ENCODE measurements at places on chromosomes 11 and 22.
A peak's percentile ranks its signal among the peaks of the same experiment; 100 is the strongest.

- DNase-seq: no peak
These were observed 3.9 kb downstream of the CNIH2 start for GRCh38 chr11:66281776-66282467.

GRCh38 chr11:6667733-6668374 lies 12.2 kb upstream of the DCHS1 start:
- DNase-seq: no peak

- DNase-seq: no peak
These were observed 5.6 kb downstream of the MICALL1 start for GRCh38 chr22:37911697-37912096.

DNA sequence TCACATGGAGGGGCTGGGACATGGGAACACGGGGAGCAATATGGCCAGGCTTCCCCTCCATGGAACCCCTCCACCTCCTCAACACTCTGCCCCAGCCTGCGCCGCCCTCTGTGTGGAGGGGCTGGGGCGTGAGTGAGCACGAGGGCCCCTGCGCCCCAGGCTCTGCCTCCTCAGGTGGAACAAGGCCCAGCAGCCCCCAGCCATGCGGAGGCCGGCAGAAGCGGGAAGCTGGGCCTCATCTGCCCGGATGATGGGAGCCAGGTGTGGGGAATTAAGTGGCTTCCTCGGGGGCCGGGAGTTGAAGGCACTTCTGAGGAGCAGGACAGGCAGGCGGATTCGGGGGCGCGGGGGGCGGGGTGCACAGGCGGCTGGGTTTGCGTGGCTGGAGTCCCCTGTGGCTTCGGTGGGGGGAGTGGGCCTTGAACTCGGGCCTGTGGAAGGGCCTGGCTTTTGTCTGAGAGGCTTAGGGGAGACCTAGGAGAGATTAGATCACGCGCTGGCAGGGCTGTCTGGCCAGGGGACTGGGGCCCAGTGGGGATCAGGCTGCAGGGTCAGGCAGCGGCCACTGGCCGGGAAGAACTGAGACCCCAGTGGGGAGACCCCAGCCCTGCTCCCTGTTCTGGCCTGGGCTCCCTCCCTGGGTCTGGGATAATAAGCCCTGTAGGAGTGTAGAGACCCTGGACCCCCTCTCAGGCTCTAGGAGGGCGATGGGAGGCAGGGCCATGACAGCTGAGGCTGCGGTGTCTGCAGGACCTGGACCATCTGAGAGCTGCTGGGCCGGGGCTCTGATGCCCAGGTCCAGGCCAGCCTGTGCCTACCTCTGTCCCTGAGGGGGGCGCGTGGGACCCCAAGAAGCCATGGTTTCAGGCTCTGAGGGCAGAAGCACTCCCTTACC lies 13.3 kb downstream of the PRR33 start:
- DNase-seq: no peak

DNA sequence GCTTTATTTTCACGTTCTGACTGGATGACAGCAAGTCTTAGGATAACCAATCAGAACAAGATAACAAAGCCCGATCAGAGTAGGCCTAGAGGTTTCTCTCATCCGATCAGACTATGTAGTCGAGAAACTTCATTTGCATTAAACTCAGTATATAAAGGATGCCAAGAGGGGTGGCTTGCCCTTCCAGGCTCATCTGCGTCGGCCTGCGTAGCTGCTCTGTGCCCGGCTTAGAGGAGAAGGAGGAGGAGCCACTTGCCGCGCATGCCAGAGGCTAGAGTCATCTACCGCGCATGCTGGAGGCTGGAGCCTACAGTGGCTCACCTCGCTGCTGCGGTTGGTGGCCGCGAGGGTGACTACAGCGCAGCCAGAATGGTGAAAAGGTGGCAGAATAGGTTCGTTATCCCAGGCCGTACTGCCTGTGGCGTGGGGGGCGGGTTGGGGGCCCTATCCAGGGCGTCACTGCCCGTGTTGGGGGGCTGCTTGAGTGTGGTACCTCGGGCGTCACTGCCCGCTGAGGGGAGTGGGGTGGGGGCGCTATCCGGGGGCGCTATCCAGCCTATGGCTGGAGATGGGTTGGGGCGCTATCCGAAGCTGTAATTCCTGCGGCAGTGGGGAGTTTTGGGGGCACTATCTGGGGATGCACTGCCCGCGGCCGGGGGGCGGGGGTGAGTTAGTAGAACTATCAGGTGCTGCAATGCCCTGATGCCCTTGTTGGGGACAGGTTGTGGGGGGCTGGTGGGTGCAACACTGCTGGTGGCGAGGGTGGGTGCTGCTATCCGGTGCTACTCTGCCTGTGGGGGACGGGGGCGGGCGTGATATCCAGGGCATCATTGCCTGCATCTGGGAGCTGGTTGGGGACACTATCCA lies at the start of gene RFPL2:
Gene RFPL2 (minus strand): TSS at position 218 of the 867 bp plus-strand sequence. CDS start 2,622 bp downstream, outside the sequence.
- DNase-seq: peak; percentile 71

DNA sequence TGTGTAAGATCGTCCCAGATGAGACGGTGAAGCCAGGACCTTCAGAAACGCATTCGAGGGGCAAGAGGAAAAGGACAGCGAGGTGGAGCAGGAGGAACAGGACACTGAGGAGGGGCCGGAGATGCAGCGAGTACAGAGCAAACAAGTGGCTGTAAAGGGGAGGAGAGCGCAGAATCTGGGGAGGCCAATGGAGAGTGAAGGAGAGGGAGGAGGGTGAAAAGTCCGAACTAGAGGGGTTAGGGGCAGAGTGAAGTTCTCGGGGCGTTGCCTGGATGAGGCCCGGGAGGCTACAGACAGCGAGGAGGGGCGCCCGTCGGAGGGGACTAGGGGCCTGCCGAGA lies 8.8 kb upstream of the PPIL2 start:
- DNase-seq: no peak

- DNase-seq: no peak
These were observed 4.9 kb downstream of the APOL3 start for GRCh38 chr22:36155702-36156101.

GRCh38 chr11:20403059-20403458 lies 15.5 kb downstream of the PRMT3 start:
- DNase-seq: no peak

- DNase-seq: no peak
These were observed 1.2 kb downstream of the DKK3 start for GRCh38 chr11:12007230-12007593.

GRCh38 chr11:118884875-118885274 lies 1.2 kb downstream of the CXCR5 start:
- DNase-seq: no peak

All from DMS153 (cell line).